ENCODE measurements at places on chromosomes 5 and 9. TPM values are rescaled to one million over a fixed set of nuclear protein-coding genes. Genes with fewer than 3 reads are reported as not detected.

The CKMT2 gene
- total RNA-seq: 11.6 TPM

The CDO1 gene
- 18.9 TPM for total RNA-seq

DNA sequence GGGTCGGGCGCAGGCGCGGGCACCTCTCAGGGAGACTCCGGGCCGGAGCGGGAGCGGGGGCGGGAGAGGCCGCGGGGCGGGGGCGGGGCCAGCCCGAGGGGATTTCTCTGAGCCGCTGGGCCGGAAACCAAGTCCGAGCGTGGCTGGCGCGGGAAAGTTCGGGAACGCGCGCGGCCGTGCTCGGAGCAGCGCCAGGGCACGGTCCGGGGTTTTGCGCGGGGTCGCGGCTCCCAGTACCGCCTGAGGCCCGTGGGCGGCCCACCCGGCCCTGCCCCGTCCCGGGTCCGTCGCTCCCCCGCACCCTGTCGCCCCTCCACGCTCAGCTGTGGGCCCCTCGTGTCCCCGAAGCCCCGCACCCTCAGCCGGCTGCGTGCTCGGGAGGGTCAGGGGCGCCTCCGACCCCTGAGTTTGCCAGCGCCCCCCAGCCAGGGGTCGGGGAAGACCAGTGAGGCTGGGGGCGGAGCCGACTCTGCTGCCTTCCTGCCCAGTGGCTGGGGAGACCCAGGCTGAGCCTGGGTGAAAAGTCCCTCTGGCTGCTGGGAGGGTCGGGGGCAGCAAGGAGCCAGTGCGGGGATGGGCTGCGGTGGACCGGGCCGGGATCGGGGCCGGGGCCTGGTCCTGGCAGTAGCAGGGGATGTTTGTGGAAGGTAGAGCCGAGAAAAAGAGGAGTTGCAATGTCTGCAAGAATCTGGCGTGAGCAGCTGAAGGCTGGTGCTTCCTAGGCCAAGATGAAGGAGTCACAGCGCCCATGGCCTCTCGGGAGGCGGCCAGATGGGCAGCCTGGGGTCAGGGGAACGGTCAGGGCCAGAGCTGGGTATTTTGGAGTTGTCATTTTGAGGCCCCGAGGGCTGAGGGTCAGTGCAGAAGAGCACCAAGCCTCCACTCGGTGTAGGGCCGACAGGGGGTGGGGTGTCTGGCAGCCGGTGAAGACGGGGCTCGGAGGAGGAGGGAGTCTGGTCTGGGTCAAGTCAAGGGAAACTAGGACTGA lies 588 bp downstream of the TRAF2 start:
- no peak for DNase-seq

- peak; percentile 64 for DNase-seq
Observed at GRCh38 chr9:108217431-108218349, 638.1 kb downstream of the ACTL7B start.

GRCh38 chr5:79547429-79547822 lies 33.5 kb upstream of the HOMER1 start:
- DNase-seq: no peak

- peak; percentile 3 for DNase-seq
Observed at GRCh38 chr9:4292781-4293180, 7.1 kb downstream of the GLIS3 start.

GRCh38 chr5:52705720-52706119 lies 82.0 kb upstream of the ITGA1 start:
- DNase-seq: no peak

DNA sequence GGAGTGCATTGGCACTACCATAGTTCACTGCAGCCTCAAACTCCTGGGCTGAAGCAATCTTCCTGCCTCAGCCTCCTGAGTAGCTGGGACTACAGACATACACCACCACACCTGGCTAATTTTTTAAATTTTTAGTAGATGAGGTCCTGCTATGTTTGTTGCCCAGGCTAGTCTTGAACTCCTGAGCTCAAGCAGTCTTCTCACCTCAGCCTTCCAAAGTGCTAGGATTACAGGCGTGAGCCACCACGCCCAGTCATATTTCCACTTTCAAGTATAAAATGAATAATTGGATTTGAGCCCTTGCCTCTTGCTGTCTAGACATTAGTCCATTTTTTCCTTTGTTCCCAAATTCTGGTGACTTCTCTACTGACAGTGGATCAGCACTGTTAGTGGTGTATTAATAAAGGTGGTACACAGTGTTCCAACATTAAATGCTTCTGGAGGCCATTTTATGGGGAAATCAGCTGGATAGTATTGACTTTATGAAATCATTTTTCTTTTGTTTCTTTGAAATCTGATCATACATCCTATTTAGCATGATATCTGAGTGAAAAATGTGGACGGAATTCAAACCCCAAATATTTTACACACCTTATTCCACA lies 15.9 kb downstream of the ATP6V0E1 start:
- DNase-seq: no peak

DNA sequence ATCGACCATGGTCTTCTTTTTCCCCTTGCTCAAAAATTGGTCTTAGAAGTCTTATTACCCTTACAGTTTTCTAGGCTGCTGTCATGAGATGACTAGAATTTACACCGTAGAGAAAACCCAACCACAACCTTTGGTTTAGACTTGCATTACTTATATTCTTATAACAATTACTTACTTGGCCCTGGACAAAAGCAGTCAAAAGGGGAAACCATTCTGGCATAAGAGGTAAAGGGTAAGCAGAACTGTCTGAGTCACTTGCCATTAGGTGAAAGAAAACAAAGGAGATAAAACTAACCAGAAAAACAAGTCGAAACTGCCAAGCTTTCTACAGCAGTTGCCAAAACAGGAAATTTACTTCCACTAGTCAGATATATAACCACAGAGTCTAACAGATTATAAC lies 17.9 kb downstream of the TMEM245 start:
- DNase-seq: no peak

Measured in esophagus muscularis mucosa (tissue), 4 donors.